ENCODE measurements at places on chromosomes 7 and 10. TPM values are rescaled to one million over a fixed set of nuclear protein-coding genes. Genes with fewer than 3 reads are reported as not detected.

The STEAP1B gene
- not detected for total RNA-seq

The RAMP3 gene
- total RNA-seq, result not detected

The HKDC1 gene
- total RNA-seq, result 12.9 TPM

The KCNH2 gene
- total RNA-seq, result 1.0 TPM

The CYP3A7 gene
- total RNA-seq, result not detected

The MSS51 gene
- 0.62 TPM for total RNA-seq

The ADAP1 gene
- 2.3 TPM for total RNA-seq

The CALY gene
- 0.70 TPM for total RNA-seq

The AP5Z1 gene
- 38.5 TPM for total RNA-seq

The CCL24 gene
- not detected for total RNA-seq

The CYP2C19 gene
- not detected for total RNA-seq

The ITIH2 gene
- total RNA-seq, result 0.27 TPM

The INSYN2A gene
- total RNA-seq, result 1.7 TPM

The CLEC2L gene
- not detected for total RNA-seq

The CH25H gene
- 0.15 TPM for total RNA-seq

The HYAL4 gene
- total RNA-seq, result not detected

The MSMB gene
- not detected for total RNA-seq

The ZNF467 gene
- total RNA-seq, result 1.4 TPM

The CUZD1 gene
- 1.5 TPM for total RNA-seq

The ZPBP gene
- not detected for total RNA-seq

The C7orf57 gene
- total RNA-seq, result 0.20 TPM

The NCF1 gene
- not detected for total RNA-seq

The LRRTM3 gene
- not detected for total RNA-seq

The TSPAN13 gene
- 16.8 TPM for total RNA-seq

The AGR3 gene
- total RNA-seq, result not detected

The TASOR2 gene
- total RNA-seq, result 35.6 TPM

The CTAGE8 gene
- total RNA-seq, result not detected

The CC2D2B gene
- total RNA-seq, result not detected

The NFKB2 gene
- total RNA-seq, result 75.7 TPM

The TRIM73 gene
- 3.1 TPM for total RNA-seq

The SPDYE8 gene
- total RNA-seq, result not detected

The EXOC4 gene
- total RNA-seq, result 22.3 TPM

The MRC1 gene
- not detected for total RNA-seq

The PKD2L1 gene
- 0.06 TPM for total RNA-seq

The GRID1 gene
- 0.41 TPM for total RNA-seq

The TUBAL3 gene
- total RNA-seq, result 0.33 TPM

The ANKRD7 gene
- not detected for total RNA-seq

The C10orf95 gene
- total RNA-seq, result 0.34 TPM

The FFAR4 gene
- total RNA-seq, result 0.22 TPM

The HOXA1 gene
- total RNA-seq, result 3.8 TPM

The IGF2BP3 gene
- 28.8 TPM for total RNA-seq

The ASB10 gene
- not detected for total RNA-seq

The LGI1 gene
- total RNA-seq, result not detected

The MARVELD1 gene
- 49.0 TPM for total RNA-seq

The ST7 gene
- 24.6 TPM for total RNA-seq

The IKZF1 gene
- total RNA-seq, result not detected

The TRIM50 gene
- total RNA-seq, result not detected

The PTPRE gene
- 4.0 TPM for total RNA-seq

The DYNC1I1 gene
- total RNA-seq, result not detected
